CD8-positive, alpha-beta memory T cell (primary cell): ENCODE measurements at places on chromosomes 16 and 17. TPM values are rescaled to one million over a fixed set of nuclear protein-coding genes. Genes with fewer than 3 reads are reported as not detected.

DNA sequence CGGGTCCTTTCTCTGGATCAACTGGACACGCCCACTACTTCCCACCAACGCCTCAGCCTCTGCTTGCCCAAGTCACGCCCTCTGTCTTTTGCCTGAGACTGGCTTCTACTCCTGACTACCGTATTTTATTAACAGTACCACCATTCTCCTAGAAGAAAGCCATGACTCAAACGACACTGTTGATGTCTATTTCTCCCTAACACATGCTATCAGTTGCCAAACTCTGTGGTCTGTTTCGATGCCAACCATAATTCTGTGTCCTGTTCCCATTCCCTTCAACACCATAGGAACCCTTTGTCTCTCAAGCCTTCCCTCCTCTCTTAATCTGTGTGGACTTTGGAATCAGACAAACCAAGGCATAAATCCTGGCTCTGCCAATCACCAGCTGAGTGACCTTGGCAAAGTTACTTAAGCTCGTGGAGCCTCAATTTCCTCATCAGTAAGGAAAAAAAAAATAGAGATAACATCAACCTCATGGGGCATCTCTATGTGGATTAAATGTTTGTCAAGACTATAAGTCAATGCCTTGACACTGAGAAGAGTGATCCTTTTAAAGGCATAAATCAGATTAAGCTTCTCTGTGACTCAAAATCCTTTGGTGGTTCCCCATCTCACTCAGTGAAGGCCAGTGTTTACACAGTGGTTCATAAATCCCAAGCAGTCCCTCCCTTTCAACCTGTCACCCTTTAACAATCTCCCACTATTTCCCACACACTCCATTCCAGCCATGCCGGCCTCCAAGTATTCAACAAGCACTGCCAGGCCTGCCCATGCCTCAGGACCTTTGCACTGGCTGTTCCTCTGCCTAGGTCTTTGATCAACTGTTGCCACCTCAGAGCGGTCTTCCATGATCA is 45.6 kb downstream of the ERN1 start:
- no peaks in the 10 kb centered on the region for H3K27me3 ChIP-seq
- DNase-seq = no peak
- H3K4me3 ChIP-seq = no peak overlapping the region
- peaks cover 82% of the 10 kb centered on the region for H3K4me1 ChIP-seq

DNA sequence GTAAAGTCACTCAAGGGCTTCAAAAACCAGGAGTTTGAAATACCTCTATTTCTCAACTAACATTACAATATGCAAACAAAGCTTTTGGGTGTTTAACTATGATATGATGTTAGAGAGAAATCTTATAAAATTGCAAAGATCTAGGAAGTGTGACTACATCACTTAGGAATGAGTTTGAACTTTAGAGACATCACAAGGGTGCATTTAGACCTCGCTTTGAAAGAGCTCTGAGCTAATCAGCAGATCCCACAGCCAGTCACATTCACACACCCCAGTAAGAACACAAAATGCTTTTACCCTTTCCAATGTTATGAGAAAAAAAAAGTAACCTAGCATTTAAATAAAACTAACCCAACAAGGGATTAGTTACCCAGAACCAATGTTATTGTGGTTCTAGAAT is 45.2 kb downstream of the HYDIN start:
- no peaks in the 10 kb centered on the region for H3K27me3 ChIP-seq
- no peak for DNase-seq
- H3K36me3 ChIP-seq = no peaks in the 10 kb centered on the region
- no peaks in the 10 kb centered on the region for H3K4me1 ChIP-seq

GRCh38 chr17:7295230-7296180 is 1.1 kb upstream of the YBX2 start:
- no peak for DNase-seq
- H3K27me3 ChIP-seq = peaks cover 7% of the 10 kb centered on the region
- H3K4me3 ChIP-seq = peak overlapping the region; percentile 32
- no peaks in the 10 kb centered on the region for H3K36me3 ChIP-seq

DNA sequence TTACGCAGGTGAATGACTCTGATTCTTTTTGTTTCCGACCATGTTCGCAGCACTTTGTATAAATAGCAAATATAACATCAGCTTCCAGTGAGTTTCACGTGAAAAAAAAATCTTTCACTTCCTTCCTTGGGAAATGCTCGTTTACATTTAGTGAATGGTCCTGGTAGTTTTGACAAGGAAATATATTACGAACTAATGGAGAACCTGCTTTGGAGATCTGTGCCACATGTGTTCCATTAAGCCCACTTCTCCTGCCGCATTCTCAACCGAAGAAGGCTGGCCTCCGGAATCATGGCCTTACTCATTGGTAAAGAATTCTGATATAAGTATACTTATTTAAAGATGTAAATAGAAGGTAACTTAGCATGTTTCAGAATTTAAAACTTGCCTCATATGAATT is 3.6 kb downstream of the CRAMP1 start:
- no peak for DNase-seq
- peaks cover 6% of the 10 kb centered on the region for H3K27me3 ChIP-seq
- no peak overlapping the region for H3K4me3 ChIP-seq
- no peak overlapping the region for H3K27ac ChIP-seq
- H3K36me3 ChIP-seq = peaks cover 19% of the 10 kb centered on the region

DNA sequence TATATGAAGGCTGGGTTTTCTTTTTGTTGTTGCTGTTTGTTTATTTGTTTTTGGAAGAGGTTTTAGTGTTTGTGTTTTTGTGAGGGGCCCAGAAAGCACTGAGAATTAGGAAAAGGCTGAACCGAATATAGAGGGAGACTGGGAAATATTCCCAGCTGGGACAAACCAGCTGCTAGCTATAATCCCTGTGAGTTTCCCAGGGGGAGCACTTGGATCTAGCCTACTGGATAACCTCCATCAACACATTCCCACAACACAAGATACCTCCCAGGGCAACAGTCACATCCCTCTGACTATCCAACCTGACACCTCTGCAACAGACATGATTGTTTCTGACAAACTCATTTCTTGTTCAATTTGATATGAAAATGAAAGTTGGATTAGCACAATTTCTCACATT is 16.7 kb downstream of the CDH11 start:
- no peaks in the 10 kb centered on the region for H3K36me3 ChIP-seq
- H3K27me3 ChIP-seq = no peaks in the 10 kb centered on the region
- H3K4me1 ChIP-seq = no peaks in the 10 kb centered on the region
- no peak overlapping the region for H3K27ac ChIP-seq
- no peak for DNase-seq
- H3K4me3 ChIP-seq = no peak overlapping the region

GRCh38 chr17:68969101-68969500 is 13.9 kb upstream of the ABCA8 start:
- no peaks in the 10 kb centered on the region for H3K4me1 ChIP-seq
- H3K27ac ChIP-seq = no peak overlapping the region
- no peaks in the 10 kb centered on the region for H3K27me3 ChIP-seq
- H3K36me3 ChIP-seq = no peaks in the 10 kb centered on the region
- H3K4me3 ChIP-seq = no peak overlapping the region

- no peaks in the 10 kb centered on the region for H3K36me3 ChIP-seq
- peak; percentile 28 for DNase-seq
- H3K4me3 ChIP-seq = peak overlapping the region; percentile 43
Measured at GRCh38 chr16:3188925-3189825, 1.2 kb downstream of the OR1F1 start.

DNA sequence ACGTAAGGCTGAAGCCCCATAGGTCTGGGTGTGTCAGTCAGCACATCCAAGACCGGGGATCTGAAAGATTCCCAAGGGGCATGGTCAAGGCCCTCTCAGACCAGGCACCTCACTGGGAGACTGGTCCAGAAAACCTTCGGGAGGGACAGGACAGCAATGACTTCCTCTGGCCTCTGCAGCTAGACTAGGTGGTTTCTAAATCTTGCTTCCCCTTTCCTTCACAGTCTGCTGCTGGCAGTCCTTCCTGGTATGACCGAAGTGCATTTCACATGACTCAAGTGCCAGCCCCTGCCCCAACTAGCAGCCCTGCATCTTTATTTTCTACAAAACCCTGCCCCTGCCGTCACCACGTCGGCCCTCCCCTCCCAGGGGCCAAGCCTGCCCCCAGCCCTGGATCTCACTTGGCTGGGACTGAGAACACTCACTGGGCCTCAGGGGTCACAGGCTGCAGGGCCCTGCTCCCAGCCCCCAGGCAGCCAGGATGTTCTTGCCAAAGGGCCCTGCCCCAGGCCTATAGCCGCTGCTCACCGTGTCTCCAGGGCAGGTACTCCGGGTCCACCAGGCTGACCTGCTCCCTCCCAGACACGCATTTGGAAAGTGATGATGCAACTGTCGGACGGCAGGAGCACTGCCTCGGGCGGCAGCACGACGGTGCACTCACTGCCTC is 18.3 kb downstream of the POLR3K start:
- no peaks in the 10 kb centered on the region for H3K36me3 ChIP-seq
- no peak overlapping the region for H3K27ac ChIP-seq
- no peak for DNase-seq
- H3K4me3 ChIP-seq = no peak overlapping the region
- no peaks in the 10 kb centered on the region for H3K27me3 ChIP-seq

DNA sequence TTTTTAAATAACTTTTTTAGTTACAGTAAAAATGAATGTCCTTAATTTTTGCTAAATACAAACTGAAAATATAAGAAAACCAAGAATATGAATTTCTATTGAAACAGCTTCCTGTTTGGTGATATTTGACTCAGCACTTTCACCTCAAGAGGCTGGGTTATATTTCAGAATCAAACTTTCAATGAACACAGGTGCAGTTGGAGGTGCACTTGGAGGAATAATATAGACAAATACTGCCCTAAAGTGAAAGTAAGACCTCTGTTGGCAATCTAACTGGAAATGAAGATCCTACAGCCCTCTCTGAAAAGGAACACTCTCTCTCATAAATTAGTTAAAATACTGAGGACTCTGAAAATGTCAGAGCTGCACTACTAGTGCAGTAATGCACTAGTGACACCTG is 106.2 kb downstream of the BRIP1 start:
- no peaks in the 10 kb centered on the region for H3K27me3 ChIP-seq
- H3K4me3 ChIP-seq = no peak overlapping the region
- no peak for DNase-seq
- H3K36me3 ChIP-seq = no peaks in the 10 kb centered on the region
- no peak overlapping the region for H3K27ac ChIP-seq
- peaks cover 4% of the 10 kb centered on the region for H3K4me1 ChIP-seq

CCDC92B gene
- not detected for polyA plus RNA-seq

LRRC46 gene
- polyA plus RNA-seq = 0.28 TPM

RAP1GAP2 gene
- polyA plus RNA-seq = 6.3 TPM
